Left lung (tissue), 14 donors: ENCODE measurements at places on chromosomes 6 and 20. TPM values are rescaled to one million over a fixed set of nuclear protein-coding genes. Genes with fewer than 3 reads are reported as not detected.

The LRRC73 gene
- 1.5 TPM for total RNA-seq

The CRYBG1 gene
- total RNA-seq, result 37.1 TPM

The ZNF337 gene
- 9.5 TPM for total RNA-seq

The KCNK16 gene
- total RNA-seq, result not detected

The HCRTR2 gene
- not detected for total RNA-seq

The PERP gene
- 64.9 TPM for total RNA-seq

The TNFRSF6B gene
- 17.6 TPM for total RNA-seq

The FRMD1 gene
- not detected for total RNA-seq

The CTCFL gene
- not detected for total RNA-seq

The FNDC11 gene
- 0.60 TPM for total RNA-seq

The SAMHD1 gene
- 197 TPM for total RNA-seq

The LY86 gene
- total RNA-seq, result 10.9 TPM

The TBX18 gene
- total RNA-seq, result not detected

The ABHD16B gene
- total RNA-seq, result not detected
